ENCODE measurements at places on chromosomes 3 and 15.

DNA sequence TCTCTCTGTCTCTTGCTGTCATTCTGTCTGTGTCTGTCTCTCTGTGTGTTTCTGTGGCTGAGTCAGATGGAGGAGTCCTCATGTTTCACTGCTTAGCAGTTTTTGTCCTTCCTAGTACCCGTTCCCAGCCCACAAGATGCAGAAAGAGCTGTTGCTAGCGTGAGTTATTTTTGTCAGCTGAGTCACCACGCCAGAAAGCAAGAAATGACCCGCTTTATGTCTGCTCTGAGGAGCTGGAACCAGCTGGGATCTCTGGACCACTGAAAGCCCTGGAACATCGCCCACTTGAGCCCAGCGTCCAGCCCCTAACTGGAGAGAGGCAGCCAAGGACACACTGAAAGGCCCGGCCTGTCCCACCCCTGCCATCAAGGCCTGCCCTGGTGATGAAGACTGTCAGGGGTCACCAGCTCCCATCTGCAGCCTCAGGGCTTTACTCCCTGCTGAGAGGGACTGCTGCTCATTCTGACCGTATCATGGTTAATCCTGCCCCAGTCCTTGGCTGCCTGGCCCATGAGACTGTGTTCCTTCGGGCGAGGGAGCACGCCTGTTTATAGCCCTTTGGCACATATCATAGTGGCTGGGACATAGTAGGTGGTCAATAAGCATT lies 101.7 kb upstream of the TPM1 start:
- DNase-seq, result no peak

- DNase-seq, result no peak
Observed at GRCh38 chr3:39806820-39807219, 2.6 kb upstream of the MYRIP start.

DNA sequence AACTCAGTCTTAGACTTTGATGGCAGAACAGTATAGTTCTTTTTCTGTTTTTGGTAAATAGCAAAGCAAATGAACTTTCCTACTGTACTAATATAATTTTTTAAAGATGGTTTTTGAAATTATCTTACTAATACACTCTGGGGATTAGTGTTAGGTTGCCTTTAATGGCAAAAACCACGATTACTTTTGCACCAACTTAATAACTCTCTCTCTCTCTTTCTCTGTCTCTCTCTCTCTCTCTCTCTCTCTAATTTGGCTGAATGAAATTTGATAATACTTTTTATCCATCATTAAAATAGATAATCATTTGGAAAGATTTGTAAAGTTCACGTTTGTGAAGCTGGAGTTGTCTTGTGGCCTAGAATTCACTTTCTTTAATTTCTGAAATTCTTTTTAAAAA lies 257.8 kb downstream of the LPP start:
- DNase-seq, result no peak

- no peak for DNase-seq
Observed at GRCh38 chr15:41507820-41508290, 5.8 kb downstream of the LTK start.

- DNase-seq, result no peak
Observed at GRCh38 chr3:99872923-99873254, 55.2 kb downstream of the CMSS1 start.

- no peak for DNase-seq
Observed at GRCh38 chr3:115146032-115146417, 1.1 kb downstream of the ZBTB20 start.

DNA sequence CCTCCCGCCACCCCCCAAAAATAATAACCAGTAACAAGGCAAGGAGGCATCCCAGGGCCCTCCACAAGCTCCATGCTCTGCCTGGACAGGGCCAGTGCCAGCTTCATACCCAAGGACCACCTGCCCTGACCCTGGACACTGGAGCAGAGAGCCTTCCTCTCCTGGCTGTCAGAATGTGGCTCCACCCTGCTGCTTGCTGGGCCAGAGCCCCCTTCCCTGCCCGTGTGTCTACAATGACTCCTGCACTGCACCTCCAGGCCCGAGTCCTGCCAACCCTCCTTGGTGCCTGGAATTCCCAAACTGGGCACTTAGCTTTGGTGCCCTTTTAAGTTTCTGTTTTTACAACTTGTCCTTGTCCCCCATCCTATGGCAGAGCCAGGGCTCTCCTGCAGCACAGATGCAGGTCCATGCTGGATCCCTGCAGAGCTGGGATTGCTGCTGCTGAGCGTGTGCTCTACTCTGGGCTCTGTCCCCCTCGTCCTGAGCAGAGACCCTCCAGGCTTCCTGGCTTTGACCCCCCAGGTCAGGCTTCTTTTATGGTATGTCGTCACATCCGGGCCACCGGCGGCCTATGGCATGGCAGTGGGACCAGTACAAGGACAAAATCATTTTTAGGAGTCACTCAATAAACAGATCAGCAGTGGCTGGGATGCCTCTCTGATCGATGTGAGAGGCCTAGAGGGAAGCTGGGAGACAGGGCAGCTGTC lies 11.4 kb upstream of the SNRPA1 start:
- DNase-seq, result no peak

DNA sequence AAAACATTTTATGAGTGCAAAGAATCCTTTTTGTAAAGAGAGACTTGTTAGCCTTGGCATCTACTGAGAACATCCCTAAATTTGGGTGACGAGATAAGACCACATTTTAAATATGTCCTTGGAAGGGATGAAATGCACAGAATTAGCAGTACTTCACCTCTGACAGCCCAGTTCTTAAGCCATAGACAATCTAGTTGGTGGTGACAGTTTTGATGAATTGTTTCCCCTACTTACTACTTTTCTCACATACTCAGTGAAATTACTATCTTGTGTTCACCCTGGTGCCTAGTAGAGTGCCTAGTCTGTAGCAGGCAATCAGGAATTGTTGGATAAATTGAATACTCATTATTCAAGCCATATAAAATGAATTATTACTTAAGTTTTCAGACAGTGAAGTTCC lies 3.4 kb downstream of the SCAANT1 start:
- DNase-seq, result no peak

- DNase-seq, result no peak
Observed at GRCh38 chr3:86978111-86978551, 12.8 kb downstream of the VGLL3 start.

DNA sequence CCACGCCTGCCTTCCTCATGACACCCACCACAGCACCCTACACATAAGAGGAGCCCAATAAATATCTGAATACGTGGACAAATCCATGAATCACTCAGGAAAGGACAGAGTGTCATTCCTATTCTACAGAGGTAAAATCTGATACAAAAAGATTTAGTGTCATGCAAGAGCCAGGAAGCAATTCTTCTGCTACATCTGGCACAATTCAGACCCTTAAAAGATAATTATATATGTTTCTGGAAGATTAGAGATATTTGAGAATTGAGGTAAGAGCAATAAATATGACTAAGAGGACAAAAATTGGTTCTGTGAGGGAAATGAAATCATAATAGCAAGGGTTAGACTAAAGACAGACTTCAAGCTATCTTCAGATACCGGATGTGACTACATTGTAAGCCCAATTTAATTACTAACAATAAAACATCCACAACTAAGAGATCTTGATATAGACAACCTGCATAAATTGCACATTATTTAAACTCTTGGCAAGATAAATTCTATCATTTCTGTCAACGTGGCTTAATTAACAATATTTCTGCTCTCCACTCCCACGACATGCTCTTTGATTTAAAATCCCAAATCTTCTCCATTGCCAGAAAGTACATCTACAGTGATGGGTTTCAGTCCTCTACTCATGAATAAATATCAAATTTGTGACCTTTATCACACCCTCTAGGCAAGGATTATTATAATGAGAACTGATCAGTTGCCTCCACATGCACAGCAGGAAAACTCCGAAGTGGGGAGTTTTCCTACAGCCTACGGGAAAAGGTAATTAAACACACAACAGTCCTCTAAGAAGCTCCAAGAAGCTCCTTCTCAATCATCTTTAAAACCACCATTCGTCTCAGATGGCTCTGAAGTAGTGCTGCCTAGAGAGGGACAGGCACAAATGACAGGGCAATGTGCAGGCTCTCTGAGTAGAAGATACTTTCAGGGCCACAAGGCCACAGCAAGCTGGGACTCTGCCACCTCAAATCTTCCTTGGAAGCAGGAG lies 32.6 kb downstream of the MB21D2 start:
- no peak for DNase-seq

- DNase-seq, result no peak
Observed at GRCh38 chr3:33901862-33902563, 103.6 kb downstream of the PDCD6IP start.

DNA sequence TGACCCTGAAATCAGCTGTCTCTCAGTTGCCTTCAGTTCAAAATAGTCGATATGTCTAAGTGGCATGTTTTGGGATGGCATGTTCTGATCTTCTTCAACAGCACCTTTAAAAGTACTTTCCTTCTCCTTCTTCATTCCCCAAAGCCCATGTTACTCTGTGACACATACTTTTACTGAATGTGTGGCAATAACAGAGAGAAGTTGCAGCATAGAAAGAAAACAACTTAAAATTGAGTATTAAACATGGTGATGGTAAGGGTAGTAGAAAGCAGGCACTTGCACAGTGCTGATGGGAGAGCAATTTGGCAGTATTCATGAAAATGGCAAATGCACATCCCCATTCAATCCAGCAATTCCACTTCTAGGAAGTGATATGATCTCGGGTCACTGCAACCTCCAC lies 12.3 kb upstream of the ULK4 start:
- DNase-seq, result no peak

DNA sequence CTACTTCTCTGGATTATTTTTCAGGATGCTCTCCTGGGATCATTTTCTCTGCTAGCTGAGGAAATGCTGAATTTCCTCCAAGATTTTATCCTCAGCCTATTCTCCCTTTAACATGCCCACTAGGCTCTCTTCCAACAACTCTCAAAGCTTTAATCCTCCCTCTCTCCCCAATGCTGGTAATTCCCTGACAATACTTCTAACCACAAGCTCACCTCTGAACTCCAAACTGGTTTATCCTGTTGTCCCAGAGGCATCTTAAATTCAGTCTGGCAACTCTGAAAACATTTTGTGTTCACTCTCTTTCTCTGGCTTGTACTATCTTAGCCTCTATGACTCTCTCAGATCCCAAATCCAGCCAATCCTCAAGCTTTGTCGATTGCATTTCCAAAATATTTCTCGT lies 490.3 kb downstream of the MECOM start:
- DNase-seq, result no peak

DNA sequence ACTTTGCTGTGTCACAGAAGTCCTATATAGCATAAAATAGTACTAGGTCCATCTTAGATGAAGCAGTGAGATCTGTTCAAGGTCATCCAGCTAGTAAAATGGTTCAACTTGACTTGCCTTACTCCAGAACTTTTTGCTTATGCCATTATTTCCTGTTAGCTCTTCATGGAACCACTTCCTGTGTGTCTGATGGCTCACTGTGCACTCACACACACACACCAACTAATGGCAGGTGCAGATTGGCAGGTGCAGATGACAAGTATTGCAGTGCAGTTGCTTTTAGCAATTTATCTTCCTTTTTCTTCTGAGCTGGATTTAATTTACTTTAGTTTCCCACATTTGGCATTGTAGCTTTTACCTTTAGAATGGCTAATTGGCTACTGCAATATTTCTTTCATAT lies 29.8 kb downstream of the GOLGA8S start:
- no peak for DNase-seq

DNA sequence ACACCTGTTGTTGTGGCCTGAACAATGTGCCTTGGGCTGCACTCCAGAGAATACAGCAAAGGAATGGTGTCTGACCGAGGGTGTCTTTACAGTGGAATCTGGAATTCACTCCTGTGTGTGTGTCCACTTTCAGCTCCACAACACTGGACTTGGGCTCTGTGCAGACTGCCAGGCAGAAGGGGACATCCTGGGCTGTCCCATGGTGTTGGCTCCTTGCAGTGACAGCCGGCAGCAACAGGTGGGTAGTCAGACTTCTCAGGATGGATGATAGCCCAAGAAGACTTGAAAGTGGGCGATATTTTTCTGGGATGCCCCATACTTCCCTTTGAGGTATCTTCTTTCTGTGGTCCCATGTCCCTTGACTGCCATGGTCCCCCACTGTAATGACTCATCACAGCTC lies 45.0 kb downstream of the DPH3 start:
- DNase-seq, result no peak

DNA sequence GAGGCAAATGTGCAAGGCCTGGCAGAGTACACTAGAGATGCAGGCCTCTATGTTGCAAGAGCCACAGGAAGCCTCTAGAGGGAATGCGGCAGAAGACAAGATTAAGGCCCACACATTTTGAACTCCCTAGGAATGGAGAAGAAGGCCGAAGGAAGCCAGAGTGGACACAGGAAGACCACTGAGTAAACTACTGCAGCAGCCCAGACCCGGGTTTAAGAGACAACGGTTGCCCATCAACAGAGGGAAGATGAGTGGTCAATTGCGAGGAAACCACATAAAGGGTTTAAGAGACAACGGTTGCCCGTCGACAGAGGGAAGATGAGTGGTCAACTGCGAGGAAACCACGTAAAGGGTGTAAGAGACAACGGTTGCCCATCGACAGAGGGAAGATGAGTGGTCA lies 14.6 kb downstream of the CHSY1 start:
- DNase-seq, result no peak

DNA sequence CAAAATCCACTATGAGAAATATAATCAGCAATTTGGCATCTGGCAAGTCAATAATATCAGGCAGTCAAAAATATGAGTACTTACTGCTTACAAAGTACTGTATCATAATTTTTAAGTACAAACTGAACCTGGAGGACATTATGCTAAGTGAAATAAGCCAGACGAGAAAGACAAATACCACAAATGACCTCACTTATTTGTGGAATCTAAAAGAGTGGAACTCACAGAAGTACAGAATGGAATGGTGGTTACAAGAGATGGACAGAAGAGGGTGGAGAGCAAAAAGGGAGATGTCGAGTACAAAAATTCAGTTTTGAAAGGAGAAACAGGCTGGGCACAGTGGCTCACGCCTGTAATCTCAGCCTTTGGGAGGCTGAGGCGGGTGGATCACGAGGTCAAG lies 12.4 kb downstream of the PCYT1A start:
- no peak for DNase-seq

DNA sequence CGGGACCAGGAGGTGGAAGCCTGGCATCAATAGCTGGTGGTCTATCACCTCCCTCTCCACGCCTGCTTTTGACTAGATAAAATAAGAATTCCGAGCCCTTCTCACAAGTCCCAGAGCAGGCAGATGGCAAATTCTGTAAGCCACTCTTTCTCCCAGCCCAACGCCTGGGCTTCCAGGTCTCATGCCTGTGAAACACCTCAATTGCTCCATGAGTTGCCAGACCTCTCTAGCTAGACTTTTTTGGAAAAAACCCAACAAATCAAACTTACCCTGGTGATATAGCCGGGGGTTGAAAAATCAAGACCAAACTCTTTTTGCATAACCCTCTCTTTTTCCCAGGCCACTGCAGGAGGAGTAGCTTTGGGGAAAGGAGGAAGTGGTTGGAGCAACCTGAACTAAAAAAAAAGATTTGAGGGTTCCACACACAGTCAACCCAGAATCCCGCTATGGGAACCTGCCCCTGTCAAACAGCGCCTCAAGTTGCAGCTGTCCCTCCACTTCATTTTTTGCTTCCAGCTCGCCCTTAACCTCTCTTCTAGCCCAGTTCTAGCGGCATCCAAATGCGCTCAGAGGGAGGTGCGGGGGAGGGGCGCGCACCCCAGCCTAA lies 7.0 kb downstream of the BHLHE40 start:
- DNase-seq, result no peak

GRCh38 chr3:111870620-111871019 lies 11.6 kb downstream of the PHLDB2 start:
- no peak for DNase-seq

Measured in NK-92 treated with Interleukin-12 subunit alpha and Interleukin-12 subunit beta, amount 100 ng/mL, for 24 hours (cell line).